ENCODE measurements at places on chromosomes 3 and 15.

- DNase-seq = no peak
Measured at GRCh38 chr15:20355256-20355868, 186.2 kb downstream of the GOLGA6L6 start.

DNA sequence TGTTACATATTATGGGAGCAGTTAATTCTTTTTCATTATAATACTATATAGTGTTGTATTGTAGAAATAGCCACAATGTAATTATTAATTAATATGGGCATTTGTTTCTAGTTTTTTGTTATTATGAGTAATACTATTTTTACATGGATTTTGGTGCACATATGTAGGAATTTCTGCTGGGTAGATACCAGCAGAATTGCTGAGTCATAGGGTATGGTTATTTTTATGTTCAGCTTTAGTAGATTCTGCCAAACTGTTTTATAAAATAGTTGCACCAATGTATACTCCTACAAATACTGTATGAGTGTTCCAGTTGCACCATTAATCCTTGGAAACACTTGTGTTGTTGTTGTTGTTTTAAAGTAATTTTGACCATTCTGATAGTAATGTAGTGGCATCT lies 91.5 kb downstream of the SH3GL3 start:
- no peak for DNase-seq

- no peak for DNase-seq
Measured at GRCh38 chr3:4745235-4745610, 234.0 kb upstream of the BHLHE40 start.

DNA sequence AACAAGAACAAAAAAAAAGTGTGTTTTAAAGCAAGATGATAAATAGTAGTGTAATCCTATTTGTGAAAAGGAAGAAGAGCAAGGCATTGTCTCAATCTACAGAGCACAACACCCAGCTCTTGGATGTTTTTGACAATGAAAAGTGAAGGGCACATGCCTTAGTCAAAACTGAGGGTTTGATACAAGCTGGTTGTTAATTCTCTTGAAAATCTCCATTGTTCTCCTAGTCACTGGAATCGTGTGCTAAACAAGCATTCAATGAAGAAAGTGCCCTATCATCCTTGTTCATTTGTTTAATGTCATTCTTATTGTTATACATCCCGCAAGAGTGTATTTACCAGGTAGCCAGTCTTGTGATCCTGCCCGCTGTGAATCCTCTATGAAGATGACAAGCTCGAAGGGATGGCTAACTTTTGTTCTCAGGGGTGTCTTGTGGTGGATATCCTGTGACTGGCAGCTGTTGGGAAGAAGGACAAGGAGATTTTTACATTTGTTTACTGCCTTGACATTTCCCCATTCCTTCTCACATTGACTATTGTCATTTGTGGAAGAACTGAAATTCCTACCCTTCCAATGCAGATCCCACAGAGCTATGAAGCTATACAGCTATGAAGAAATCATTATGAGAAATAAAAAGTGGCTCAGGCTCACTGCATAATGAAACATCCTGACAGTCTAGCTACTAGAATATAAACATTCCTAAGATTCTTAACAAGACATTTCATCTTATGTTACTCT lies 175.9 kb downstream of the VGLL3 start:
- DNase-seq = no peak

DNA sequence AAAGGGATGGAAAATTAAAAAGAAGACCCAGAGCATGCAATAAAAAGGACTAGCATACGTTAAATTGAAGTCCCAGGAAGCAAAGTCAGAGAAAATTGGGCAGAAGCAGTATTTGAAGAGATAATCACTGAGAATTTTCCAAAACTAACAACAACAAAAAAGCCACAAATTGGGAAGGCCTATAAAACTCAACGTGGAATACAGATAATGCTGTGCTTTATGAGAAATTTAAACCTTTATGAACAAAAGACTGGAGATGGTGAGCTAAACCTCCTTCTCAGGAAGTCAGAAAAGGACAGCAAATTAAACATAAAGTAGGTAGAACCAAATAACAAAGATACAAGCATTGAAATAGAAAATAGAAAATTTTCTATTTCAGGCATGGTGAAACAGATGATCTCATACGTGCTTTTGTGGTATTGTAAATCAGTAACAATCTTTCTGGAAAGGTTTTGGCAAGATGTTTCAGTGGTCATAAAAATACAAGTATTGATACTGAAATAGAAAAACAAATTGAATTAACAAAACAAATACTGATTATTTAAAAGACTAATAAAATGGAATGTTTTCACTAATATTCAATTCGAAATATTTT lies 55.6 kb downstream of the LYSMD4 start:
- DNase-seq = no peak
